Activated B cell treated with CpG ODN at 0.5 μM for 24 hours (primary cell): ENCODE measurements at places on chromosomes 6 and 20.

DNA sequence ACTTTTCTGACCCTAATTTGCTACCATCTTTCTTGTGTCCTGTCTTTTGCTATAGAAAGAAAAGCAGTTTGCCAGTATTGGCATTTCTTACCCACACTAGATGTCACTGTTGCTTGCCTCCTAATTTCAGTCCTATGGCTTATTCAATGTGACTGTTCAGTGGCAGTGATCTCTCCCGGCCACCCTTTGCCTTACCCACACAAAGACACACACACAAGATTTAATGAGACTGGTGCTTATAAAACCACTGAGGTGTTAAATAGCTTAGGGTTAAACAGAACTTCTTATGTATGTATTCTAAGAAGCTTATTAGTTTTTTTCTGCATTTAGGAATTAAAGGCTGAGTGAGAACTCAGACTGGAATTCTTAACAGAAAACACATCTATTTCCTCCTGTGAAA is 233.6 kb upstream of the ASCC3 start:
- no peak for DNase-seq

GRCh38 chr6:70371454-70372105 is 41.7 kb upstream of the FAM135A start:
- no peak for DNase-seq

DNA sequence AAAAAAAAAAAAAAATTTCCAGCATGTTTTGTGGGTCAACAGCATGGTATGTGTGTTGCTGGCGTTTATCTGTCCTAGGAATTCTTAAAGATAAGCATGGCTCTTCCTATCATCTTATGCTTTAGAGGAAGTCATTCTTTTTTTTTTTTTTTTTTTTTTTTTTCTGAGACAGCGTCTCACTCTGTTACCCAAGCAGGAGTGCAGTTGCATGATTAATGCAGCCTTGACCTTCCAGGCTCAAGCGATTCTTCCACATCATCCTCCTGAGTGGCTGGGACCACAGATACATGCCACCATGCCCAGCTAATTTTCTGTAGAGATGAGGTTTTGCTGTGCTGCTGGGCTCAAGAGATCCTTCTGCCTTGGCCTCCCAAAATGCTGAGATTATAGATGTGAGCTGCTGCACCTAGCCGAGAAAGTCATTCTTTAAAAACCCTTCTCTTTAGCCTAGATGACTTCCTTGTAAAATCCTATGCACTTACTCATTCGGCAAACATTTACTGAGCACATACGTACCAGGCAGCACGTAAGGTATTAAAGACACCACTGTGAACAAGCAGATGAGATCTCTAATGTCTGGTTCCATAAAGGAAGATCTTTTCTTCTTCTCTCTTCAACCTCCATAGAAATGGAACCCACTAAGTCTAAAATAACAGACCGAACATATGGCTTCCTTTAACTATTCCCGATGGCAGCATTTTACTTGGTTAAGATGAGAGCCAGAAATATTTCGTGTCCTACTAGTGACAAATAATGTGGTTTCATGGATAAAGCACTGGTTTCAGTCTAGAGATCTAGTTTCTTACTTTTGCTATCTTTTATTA is 122.4 kb downstream of the RIN2 start:
- DNase-seq: no peak

- DNase-seq: no peak
These were observed 68.3 kb upstream of the EDN1 start for GRCh38 chr6:12221856-12222255.

DNA sequence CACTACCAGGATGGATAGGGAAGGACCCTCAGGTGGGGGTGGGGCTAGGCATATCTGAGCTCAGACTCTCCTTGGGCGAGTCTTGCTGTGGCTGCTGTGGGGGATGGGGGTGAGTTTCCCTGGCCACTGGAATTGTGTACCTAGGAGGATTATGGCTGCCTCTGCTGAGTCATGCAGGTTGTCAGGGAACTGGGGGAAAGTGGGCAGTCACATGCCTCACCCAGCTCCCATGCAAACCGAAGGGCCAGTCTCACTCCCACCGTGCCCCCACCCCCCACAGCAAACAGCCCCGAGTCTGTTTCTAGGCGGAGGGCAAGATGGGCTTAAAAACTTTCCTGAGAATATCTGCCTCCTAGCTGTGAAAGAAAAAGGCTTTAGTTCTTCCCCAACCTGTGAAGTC is 210.3 kb upstream of the FERMT1 start:
- no peak for DNase-seq

DNA sequence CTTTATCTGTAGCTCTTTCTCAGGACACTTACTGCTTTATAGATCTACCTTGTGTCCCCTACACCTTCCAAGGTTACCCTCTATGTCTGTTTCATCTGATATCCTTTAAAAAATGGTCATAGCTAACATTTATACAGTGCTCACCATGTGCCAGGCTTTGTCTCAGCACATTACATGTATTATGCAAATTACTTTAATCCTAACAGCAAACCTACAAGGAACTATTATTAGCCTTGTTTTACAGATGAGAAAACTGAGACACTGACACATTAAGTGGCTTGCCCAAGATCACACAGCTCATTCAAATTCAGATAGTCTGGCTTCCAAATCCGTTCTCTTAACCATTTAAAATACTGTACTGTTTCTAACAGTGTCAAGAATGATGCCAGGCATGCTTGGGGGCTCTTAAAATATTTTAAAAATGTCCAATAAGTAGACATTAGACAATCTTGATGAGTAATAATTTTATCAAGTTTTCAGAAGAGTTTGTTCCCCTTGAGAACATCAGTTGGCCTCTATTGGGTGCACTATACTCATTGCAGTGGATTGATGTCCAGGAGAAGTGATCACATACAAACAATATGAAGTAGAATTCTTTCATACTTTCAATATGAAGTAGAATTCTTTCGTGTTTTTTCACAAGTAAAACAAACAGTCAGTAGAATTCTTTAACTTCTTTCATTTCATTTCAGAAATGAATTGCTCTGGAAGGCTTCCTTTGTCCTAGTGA is 69.6 kb downstream of the DNAH8 start:
- no peak for DNase-seq

GRCh38 chr6:152402791-152403190 is 234.4 kb downstream of the SYNE1 start:
- no peak for DNase-seq

GRCh38 chr6:109290143-109290931 is 91.9 kb downstream of the CD164 start:
- DNase-seq: no peak

GRCh38 chr20:32918751-32919150 is 60.0 kb downstream of the EFCAB8 start:
- DNase-seq: no peak

- DNase-seq: no peak
These were observed 625.4 kb downstream of the QKI start for GRCh38 chr6:164039954-164040375.

- DNase-seq: peak; percentile 38
These were observed 684 bp downstream of the ZNFX1 start for GRCh38 chr20:49276961-49277785.

DNA sequence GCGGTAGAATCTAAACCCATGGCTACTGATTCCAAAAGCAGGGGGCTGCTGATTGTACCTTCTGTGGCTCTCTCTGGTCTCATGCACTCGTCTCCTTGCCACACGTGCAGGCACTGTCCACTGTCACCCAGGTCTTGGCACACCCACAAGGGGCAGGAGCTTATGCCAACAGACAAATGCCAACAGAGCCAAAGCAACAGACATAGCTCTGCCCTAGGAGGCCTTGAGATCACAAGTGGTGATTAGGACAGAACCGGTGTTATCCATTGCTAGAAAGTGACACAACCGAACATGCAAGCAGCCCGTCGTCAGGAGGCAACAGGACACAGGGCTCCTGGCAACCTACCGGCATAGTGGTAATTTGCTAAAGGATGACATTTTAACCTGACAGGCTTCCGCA is 36.8 kb upstream of the MRPS10 start:
- DNase-seq: no peak

DNA sequence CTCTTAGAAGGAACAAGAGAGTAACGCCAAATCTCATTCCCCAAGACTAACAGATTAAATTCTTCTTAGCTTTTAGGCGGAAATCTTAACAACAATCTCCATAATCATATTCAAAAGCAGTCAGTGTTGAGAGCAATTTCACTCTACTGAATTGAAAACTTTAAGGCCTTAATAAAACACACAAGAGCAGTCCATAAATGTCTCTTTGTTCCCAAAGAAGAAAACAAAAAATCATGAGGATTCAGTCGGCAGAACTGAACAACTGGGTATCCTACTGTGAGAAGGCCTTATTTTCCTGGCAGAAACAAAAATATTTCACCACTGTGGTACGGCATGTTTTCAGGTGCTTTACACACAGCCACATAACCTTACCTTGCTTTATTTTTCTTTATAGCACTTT is 14.4 kb downstream of the ABHD12 start:
- no peak for DNase-seq

- DNase-seq: no peak
These were observed 563 bp downstream of the MGME1 start for GRCh38 chr20:17969278-17969883.

- DNase-seq: no peak
These were observed 77.2 kb upstream of the ECI2 start for GRCh38 chr6:4212588-4212987.

DNA sequence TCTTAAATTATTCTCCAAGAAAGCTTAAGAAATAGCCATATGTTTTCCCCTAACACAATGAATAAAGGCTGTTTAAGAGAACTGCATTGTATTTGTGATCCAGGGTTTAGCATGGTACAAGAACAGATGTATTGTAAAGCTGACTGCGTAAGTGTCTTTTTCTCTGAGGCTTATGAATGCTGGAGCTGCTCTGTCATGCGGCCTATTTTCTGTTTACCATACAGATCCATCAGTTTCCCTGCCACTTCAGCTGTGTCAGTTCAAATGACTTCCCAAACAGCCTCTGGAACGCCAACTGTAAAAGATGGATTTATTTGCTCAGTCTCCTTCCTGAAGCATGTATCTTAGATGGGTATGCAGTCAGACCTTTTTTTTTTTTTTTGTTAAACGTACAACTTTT is 419.3 kb upstream of the HS3ST5 start:
- no peak for DNase-seq

DNA sequence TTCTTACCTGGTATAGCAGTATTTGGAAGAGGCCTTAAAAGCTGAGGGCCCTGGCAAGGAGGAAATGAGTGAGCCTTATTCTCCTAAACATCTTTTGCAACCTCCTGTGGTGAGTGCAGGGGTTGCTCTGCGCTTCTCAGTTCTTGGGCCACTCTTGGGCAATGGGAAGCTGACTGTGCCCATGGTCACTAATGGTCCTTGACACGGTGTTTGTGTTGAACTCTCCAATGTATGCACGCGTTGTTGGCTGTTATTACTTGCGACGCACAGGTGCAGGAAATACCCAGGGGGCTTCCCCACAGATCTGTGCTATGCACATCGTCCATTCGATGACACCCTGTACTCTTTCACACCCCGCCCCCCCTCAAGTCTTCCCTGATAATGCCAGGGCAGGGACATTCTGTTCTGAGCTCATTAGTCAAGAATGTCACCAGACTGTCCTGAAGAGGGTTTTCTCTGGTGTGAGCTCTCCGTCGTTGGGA is 79.7 kb downstream of the EDN1 start:
- no peak for DNase-seq

GRCh38 chr20:38427655-38428023 is 7.5 kb downstream of the SNHG17 start:
- DNase-seq: no peak

DNA sequence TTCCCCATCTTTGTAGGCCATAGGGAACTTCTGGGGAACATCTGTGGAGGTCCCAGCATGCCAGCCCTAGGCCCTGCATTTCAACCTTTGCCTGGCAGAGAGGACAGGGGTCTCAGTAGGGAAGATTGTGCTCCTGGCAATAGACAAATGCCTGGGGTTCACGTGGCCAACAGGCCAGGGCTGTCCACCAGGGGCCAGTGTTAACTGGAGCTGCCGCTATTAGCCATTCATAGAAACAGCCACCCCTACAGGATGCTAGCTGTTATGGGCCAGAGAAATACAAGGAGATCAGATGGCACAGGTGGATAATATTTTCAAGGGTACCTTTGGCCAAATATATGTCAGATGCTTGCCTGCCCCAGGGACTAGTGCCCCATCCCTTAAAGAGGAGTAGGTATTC is 932.9 kb downstream of the QKI start:
- no peak for DNase-seq

- DNase-seq: no peak
These were observed 12.5 kb downstream of the GNL1 start for GRCh38 chr6:30543821-30544220.

GRCh38 chr6:112560651-112561050 is 213.5 kb downstream of the RFPL4B start:
- no peak for DNase-seq

DNA sequence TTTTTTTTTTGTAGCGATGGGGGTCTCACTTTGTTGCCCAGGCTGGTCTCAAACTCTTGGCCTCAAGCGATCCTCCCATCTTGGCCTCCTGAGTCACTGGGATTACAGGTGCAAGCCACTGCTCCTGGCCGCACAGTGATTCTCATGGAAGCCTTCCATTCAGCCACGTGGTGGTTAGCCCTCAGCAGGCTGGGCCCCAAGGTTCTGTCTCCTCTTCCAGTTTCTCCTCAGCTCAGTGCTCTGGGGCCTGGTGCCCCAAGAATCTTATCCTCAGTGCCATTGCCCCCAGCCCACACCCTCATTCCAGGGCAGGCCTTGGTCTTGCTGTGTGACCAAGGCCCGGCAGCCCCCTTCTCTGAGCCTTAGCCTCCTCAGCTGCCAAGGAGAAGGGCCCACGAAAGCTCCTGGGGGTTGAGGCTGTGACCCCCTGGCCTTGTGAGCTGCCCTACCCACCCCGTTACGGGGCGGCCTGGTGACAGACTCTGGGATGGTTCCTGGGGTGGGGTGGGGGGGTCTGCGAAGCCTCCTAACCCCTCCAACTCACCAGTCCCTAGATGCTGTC is 16.4 kb downstream of the SRC start:
- no peak for DNase-seq

DNA sequence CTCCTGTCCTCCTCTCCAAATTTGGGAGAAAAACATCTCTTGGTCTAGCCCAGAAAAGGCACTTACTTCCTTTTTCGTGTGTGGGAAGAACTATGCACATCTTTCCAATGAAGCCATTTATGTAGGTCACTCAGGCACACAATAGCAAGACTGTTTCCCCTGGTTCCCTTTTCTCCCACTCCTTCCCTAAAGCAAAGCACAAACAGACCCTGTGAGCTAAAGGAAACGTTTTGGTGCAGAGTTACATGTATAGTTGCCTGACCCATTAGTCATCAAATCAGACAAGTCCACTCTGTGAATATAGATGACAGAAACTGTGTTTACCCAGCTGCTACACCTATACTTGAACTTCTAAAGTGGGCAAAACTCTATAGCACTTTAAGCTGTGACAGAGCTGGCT is 474.6 kb downstream of the COL12A1 start:
- no peak for DNase-seq
